ENCODE measurements at places on chromosomes 16 and 17. TPM values are rescaled to one million over a fixed set of nuclear protein-coding genes. Genes with fewer than 3 reads are reported as not detected.

DNA sequence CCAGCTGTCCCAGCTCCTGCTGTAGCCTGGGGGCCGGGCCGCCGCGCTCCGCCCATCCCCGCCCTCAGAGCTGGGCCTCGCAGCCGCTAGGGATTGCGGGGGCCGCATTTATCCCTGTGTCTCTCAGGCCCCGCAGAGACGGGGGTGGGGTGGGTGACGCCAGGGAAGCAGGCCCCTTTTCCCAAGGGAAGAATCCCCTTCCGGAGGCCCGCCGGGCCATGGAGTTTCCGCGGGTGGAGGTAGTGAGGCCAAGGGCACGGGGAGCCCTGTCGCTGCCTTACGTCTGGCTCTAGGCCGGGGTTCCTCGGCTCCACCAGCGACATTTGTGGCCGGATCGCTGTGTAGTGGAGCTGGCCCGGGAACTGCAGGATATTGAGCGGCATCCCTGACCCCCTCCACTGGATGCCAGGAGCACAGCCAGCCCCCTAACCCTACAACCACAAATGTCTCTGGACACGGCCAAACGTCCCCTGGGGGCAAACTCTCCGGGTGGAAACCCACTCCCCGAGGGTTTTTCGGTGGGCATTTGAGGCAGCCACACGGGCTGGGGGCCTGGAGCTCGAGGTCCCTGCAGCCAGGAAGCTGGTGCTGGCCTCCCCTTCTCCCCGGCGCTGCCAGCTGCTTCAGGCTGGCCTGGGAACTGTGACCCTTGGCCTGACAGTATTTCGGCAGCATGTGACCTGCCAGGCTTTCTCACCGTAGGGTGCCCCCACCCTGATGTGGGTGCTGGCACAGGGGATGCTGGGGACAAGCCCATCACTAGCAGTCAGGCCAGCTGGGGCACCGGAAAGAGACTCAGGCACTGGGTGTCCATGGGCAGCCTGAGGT lies 12.0 kb upstream of the CD300A start:
- peak; percentile 48 for DNase-seq

DNA sequence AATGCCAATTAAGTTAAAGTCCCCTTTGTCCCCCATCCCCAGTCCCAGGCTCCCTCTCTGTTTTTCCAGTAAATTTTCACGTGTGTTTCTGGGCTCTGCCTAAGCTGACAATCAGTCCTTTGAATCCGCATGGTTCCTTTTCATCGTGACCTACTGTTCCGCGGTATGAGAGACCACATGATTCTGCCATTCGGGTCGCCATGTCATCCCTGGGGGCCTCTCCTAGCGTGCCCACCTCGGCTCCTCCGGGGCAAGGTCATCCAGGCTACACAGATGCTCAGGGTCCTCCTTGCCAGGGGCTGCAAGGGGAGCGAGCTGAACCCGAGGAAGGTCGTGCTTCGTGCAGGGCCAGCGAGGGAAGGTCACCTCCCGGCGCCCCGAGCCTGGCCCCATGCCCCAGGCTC lies 157.6 kb downstream of the RAB11FIP4 start:
- DNase-seq = peak; percentile 50

DNA sequence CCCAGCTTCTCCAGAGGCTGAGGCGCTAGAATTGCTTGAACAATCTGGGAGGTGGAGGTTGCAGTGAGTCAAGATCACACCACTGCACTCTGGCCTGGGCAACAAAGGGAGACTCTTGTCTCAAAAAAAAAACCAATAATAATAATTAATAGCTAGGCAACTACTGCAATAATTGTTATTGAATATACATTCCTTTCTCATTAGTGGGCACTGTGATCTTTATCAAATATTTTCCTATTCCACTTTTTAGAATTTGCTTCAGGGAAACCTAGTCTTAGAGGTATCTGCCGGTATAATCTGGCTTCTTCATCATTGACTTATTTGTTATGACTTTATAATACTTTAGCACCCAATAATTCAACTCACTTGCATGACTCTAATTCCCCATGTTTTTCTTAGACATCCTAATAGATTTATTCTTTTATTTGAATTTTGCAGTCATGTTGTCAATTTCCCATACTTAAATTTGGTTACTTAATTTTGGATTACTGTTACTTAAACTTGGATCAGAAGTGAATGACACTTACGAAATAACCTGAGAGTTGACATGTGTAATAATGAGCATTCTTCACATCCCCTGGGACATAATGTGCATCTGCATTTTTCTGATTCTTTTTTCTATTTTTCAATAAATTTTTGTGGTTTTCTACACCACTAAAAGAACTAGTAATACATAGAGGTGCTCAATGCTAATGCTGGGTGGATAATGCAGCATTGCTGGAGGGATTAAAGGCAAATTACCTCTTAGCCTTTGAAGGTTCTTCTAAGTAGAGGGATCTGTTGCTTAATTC lies 25.0 kb upstream of the KCNJ16 start:
- no peak for DNase-seq

MPP2 gene
- total RNA-seq = 0.63 TPM
